ENCODE measurements at places on chromosomes 4 and X. TPM values are rescaled to one million over a fixed set of nuclear protein-coding genes. Genes with fewer than 3 reads are reported as not detected.

Gene FGF5
- polyA plus RNA-seq = 2.7 TPM

Gene REPS2
- 2.7 TPM for polyA plus RNA-seq

Gene PGM2
- polyA plus RNA-seq = 13.6 TPM

Gene GLRA3
- polyA plus RNA-seq = not detected

Gene PLRG1
- polyA plus RNA-seq = 52.5 TPM

Gene MAGEC3
- not detected for polyA plus RNA-seq

DNA sequence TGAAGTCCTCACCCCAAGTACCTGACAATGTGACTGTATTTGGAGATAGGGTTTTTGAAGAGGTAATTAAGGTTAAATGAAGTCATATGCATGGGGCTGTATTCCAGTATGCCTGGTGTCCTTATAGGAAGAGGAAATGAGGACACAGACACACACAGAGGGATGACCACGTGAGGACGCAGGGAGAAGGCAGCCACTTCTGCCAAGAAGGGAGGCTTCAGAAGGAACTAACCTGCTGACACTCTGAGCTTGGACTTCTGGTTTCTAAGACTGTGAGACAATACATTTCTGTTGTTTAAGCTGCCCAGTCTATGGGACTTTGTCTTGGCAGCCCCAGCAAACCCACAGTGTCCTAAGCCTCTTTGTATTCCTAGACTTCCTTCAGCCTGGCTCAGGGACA, 3.0 kb upstream of the SLC2A9 start:
- DNase-seq = no peak

DNA sequence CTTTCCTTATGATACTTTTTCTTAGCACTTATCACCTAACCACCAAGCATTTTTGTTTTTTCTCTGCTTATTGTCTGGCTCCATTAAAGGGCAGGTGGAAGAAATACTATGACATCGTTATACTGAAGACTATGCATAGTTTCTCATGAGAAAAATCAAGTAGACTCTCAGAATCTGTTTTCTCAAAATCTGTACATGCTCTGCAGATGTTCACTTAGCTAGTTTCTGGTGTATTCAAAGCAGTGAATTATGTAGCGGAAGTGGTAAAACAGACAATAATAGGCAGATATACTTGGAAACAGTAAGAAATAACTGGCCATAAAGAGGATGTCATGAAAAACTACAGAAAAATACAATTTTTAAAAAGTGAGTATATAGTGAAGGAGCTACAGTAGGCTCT, 146.0 kb downstream of the STIM2 start:
- DNase-seq = no peak

DNA sequence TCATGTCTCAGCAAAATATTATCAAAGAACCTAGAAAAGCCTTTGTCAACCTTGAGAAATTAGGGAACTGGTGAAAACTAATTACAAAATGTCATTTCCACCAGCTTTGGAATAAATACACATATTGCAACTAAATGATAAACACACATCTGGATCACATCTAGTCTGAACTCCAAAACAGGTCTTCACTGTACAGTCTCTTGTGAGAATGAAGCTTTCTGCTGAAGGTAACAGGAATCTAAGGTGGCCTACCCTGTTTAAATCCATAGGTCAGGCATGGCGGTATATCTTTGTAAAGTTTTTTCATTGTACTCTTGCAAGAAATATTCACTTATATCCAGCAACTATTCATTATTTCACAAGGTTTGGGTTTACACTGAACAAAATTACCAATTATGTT, 1.7 kb downstream of the SH3D19 start:
- DNase-seq = no peak

DNA sequence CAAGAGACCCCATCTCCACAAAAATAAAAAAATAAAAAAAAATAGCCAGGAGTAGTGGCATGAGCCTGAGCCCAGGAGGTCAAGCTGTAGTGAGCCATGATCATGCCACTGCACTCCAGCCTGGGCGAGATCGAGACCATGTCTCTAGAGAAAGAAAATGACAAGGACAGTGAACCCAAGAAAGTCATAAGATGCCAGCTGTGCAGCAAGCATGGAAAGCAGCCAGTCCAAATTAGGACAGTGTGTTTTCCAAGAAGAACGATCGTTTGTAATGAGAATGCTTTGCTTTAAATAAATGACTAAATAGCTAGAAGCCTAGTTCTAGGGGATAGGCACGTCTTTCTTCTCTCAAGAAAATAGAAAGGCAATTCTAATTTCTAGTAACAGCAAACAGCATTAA, 58.4 kb upstream of the MSANTD1 start:
- no peak for DNase-seq

DNA sequence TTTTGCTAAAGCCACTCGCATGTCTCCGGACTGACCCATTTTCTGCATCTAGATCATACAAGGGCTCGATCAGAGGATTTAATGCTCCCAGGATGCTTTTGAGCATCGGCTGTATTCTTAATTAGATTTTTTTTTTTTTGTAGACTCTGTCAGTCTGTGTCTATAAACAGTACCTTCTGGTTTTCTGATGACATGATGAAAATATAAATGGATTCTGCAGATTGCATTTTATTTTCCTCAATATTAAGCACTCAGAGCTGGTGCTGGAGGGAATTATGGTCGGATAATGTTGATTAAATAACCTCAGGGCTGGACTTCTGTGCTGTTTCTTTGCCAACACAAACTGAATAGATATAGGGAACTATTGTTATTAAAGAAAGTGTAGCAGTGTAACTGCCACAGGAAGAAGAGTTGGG, 57.1 kb upstream of the LIMCH1 start:
- DNase-seq = no peak

GRCh38 chr4:141255016-141255415, 34.3 kb downstream of the ZNF330 start:
- no peak for DNase-seq

- no peak for DNase-seq
Observed at GRCh38 chr4:29405116-29405515, 1315.1 kb upstream of the PCDH7 start.

- no peak for DNase-seq
Observed at GRCh38 chr4:183328832-183329231, 6.6 kb upstream of the CLDN24 start.

All from foreskin keratinocyte (primary cell).